ENCODE measurements at places on chromosomes 13 and 19. TPM values are rescaled to one million over a fixed set of nuclear protein-coding genes. Genes with fewer than 3 reads are reported as not detected.

GRCh38 chr19:19530889-19531288 is 2.2 kb downstream of the YJEFN3 start:
- no peaks in the 10 kb centered on the region for H3K27me3 ChIP-seq
- no peak overlapping the region for H3K27ac ChIP-seq
- no peak for DNase-seq
- no peak overlapping the region for H3K4me3 ChIP-seq
- peaks cover 18% of the 10 kb centered on the region for H3K4me1 ChIP-seq
- H3K36me3 ChIP-seq, result peaks cover 31% of the 10 kb centered on the region

ZNF230 gene
- 2.7 TPM for total RNA-seq

RGL3 gene
- total RNA-seq, result 41.9 TPM

DNA sequence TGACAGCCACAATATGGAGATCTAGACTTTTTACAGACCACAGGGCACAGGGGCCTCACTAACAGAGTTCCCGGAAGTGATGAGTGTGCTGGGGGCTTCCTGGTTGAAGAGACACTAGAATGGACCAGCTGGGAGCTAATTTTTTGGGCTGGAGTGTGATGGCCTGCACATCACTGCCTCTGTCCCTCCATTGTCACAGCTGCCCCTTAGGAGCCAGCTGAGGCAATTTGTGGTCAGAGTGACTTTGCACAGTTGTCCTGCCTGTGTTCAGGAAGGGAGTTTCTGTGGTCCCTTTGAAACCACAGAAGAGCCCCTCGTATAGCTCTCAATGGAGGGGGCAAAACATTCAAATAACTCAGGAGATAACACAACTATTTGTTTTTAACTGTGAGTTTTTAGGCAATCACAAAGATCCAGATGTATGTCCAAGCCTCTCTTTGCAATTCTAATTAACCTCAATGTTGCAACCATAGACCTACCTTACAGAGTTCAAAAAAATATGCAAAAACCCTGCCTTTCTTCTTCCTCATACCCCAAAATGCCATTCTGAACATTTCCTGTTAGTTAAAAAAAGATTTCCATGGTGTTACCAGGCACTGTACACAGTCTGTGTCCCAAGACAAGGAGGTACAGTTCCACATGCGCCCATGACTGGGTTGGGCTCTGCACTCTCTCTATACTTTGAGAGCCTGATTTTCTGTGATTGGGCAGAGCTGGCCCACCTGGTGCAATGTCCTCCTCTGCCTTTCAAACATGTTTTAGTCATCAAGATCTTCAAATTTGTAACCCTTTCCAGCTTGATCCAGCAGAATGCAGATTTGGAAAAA is 2.4 kb downstream of the ALOX5AP start:
- DNase-seq, result peak; percentile 52
- H3K4me3 ChIP-seq, result peak overlapping the region; percentile 25

TEX26 gene
- total RNA-seq, result 8.3 TPM

Measured in upper lobe of left lung (tissue), 6 donors.